Fibroblast of lung (primary cell): ENCODE measurements at places on chromosomes 1 and 21. TPM values are rescaled to one million over a fixed set of nuclear protein-coding genes. Genes with fewer than 3 reads are reported as not detected.

DNA sequence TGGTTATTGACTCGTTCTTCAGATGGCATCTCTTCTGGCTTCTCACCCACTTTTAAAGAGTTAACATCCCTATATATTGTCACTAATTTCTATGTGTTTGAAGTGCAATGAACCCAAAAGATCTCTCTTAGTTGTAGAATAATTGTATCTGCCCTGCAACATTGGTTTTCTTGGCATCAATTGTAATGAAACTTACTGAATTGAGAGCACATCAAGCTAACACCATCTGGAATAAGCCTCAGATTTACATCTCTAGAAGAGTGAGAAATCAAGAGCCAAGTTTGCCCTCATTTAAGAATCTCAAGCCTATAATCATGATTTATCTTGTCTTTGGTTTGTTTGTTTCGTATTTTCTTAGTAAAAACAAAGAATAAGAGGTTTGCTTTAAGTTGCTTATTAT is 372.6 kb upstream of the LRRC7 start:
- DNase-seq = no peak

GRCh38 chr1:180566026-180566425 is 7.3 kb downstream of the OVAAL start:
- no peak for DNase-seq

DNA sequence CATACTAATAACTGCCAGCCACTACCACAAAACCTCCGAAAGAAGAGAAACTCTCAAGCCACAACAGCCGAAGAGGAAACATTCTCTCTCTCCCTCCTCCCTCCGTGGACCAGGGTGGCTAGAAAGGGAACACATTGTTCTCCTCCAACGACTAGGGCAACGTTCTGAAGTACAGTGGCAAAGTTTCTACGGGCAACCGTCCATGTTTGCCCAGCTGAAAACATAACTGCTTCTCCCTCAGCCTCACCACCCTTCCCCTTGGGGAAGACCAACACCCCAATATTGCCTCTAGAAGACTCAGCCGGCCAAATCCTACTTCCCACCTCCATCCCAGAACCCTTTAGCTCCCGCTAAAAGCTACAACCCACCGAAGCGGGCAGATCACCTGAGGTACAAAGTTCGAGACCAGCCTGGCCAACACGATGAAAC is 2.0 kb downstream of the GLUL start:
- DNase-seq = no peak

GRCh38 chr21:42165901-42166300 is 53.0 kb upstream of the ABCG1 start:
- no peak for DNase-seq

DNA sequence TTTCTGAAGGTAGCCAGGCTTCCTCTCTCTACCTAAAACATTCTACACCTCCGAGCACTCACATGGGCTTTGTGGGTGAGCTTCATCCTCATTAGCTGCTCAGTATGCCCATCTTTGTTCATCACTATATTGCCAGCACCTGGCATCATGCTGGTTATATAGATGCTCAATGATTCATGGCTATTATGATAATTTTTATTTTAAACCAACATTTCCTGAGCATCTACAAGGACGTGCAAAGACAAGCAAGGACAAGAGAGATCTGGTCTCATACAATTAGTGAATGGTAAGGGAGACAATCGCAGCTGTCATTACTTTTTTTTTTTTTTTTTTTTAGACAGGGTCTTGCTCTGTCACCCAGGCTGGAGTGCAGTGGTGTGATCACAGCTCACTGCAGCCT is 11.3 kb upstream of the QSOX1 start:
- DNase-seq = no peak

- DNase-seq = peak; percentile 48
Measured at GRCh38 chr21:32844653-32845436, 73.3 kb upstream of the PAXBP1 start.

GRCh38 chr1:200981278-200981677 is 42.2 kb downstream of the KIF21B start:
- DNase-seq = no peak

DNA sequence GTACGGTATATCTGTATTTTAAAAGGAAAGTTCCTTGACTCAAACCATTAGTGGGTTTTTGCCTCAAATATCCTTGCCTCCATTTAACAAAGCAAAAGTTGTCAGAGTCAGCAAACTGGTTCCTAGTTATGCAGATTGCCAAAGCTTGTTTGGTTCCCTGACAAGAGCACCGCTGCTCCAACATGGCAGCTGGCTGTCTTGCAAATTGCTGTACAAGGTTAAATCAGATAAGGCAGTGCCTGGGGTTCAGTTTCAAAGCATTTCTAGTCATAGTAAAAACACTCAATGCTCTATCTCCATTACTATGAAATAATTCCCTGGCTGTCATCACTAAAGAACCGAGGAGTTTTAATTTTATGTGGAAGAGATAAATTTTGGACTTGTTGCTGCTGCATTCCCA is 11.3 kb upstream of the CFAP107 start:
- no peak for DNase-seq

- no peak for DNase-seq
Measured at GRCh38 chr1:116775116-116775752, 21.0 kb downstream of the CD2 start.

GRCh38 chr1:53126495-53126894 is 15.9 kb downstream of the SLC1A7 start:
- DNase-seq = no peak

GRCh38 chr1:91091812-91092211 is 70.0 kb upstream of the ZNF644 start:
- DNase-seq = no peak

DNA sequence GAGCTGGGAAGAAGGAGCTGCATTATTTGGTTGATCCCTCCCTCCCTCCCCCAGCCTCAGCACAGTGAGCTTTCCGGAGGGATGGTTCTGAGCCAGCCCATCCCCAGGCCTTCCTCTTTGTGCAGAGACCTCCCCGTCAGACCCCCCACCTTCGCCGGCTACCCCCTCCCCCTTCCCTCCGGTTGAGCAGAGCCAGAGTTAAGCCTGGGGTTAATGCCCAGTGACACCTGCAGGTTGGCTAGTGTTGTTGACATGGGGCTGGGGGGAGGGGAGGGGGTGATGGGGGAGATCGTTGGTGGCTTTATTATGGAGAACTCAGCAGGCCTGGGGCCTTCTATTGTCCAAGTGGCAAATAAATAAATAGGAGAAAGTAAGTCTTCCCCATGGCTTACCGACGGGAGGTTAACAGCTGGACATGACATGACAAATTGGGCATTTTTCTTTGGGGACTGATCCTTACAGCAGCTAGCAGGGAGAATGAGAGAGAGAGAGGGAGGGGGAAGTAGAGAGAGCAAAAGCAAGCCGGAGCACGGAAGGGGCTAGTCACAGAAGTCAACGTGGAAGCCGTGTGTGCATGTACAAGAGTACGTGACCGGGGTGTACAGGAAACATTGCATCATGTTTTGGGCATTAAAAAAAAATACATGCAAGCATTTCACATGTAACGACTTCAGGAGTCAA is 131.1 kb downstream of the TMEM53 start:
- DNase-seq = no peak

- no peak for DNase-seq
Measured at GRCh38 chr1:27368869-27369582, 2.3 kb upstream of the MAP3K6 start.

- DNase-seq = no peak
Measured at GRCh38 chr1:55005351-55006140, 6.8 kb downstream of the BSND start.

DNA sequence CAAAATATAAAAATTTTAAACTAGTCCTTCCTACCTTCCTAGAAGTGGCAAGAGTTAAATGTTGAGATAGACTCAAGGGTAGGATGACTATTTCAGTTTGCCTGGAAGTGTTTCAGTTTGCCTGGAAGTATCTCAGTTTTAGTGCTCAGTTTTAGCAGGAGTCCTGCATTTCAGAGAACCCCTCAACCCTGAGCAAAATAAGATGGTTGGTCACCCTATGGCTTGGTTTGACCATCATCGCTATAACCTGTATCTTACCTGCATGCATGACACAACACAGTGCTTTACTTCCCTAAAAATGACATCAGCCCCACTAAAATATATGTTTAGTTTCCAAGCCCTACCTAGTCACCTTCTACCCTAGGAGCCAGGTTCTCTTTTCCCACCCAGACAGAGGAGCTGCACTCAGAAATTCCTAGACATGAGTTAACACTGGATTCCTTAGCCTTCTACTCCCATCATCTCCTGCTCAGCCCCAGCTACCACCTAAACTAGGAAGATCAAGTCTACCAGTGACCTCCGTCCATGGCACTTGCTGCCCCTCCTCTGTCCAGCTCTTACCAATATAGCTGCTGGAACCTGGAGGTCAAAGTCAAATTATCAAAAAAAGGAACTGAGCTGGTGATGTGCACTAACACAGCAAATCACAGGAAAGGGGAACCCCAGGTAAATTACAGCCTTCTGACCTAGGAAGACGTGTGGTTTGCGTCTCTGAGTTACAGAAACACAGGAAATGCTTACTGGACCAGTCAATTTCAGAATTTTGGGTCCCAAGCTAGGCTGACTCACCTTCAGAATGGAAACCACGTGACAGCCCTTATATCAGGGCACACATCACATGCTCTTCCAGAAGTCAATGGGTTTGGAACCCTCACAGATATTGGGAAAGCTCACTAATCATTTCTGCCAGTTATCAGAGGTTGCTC is 2.2 kb upstream of the G0S2 start:
- DNase-seq = peak; percentile 54

DNA sequence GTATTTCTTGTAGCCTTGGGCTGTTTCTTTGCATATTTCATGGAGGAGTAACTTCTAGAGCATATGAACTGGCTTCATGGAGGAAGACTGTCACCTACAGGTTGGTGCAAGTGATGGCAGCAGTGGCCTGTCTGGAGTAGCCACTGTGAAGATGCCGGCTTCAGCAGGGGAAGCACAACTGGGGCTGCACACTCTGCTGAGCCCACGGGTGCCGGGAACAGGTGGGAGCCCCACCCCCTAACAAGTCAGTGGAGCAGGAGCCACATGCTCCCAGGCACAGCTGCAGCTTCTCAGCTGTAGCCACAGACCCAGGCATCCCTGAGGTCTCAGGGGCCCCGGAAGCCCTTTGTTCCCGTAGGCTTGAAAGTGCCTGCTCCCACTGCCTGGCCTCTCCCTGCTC is 43.2 kb upstream of the C1orf185 start:
- DNase-seq = peak; percentile 14

DNA sequence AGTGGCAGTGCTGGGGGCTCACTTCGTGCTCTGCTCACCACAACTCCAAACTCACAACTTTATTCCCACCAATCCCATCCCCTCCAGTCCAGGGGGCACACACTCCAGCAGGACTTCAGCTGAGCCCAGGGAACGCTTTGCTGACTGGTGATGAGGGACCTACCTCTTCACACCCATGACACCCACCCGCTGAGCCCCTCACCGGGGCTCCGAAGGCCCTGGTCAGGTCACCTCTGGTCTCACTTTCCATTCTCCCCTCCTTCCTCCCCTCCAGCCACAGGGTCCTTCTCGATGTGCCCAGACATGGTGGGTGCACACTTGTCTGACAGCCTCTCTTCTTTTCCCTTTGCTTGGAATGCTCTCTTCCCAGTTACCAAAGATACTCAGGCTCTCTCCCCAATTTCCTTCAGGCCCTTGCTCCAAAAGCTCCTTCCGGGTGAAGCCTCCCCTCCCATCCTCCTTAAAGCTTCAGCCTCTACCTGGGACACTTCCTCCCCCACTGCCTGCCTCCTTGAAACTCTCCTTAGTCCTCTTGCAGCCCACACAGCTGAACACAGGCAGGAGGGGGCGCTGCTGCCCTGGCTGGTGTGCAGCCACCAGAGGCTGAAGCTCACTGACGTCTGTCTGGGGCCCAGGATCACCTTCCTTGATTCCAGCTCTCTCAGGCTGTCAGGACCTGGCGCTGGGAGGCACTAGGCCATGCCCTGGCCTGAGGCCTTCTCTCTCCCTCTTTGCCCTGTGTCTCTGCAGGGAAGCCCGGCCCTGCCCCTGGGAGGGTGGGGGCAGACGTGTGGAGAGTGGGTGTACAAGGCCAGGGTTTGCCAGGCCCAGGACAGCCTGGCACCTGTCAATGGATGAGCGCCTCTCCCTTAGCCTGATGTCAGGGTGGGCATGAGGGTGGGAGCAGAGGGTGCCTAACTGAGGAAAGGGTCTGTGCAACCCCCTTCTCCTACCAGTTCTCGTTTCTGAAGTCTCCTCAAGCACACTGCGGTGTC is 1.6 kb downstream of the KCNE1 start:
- peak; percentile 45 for DNase-seq

DNA sequence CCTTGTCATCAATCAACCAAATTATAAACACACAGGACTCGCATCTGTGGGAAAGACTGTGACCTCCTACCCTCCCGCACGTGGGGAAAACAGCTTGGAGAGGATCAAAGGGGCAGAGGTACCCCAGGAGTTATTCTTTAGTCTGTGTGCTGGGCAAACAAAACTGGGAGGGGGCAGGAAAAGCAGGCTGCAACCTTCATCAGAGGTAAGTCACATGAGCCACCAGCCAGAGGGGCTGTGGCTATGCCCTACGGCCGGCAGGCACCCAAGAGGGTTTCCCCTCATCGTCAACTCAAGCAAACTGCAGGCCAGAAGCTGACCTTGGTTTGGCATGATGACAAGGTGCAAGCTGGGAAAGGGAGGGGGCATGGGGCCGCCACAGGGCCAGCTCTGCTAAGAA is 12.5 kb downstream of the SMIM12 start:
- DNase-seq = no peak

- no peak for DNase-seq
Measured at GRCh38 chr1:4931486-4931885, 277.1 kb downstream of the AJAP1 start.

PRMT6 gene
- total RNA-seq = 10.6 and 12.3 TPM in 2 replicates

OR14K1 gene
- total RNA-seq = not detected in 2 replicates

TSTD1 gene
- 0.66 and 0.77 TPM in 2 replicates for total RNA-seq

SELENBP1 gene
- total RNA-seq = 59.6 and 65.9 TPM in 2 replicates

SH2D5 gene
- 2.3 and 5.0 TPM in 2 replicates for total RNA-seq

S100A3 gene
- 1.8 and 6.8 TPM in 2 replicates for total RNA-seq

SLAMF7 gene
- not detected in 2 replicates for total RNA-seq

TDRD5 gene
- not detected in 2 replicates for total RNA-seq

C1orf115 gene
- 2.1 and 3.3 TPM in 2 replicates for total RNA-seq

CD5L gene
- total RNA-seq = not detected in 2 replicates

OR2AK2 gene
- not detected in 2 replicates for total RNA-seq

LRRC8C gene
- total RNA-seq = 4.1 and 5.4 TPM in 2 replicates

RGS4 gene
- 36.5 and 63.3 TPM in 2 replicates for total RNA-seq

HPDL gene
- total RNA-seq = 0.17 and 0.26 TPM in 2 replicates

SRSF11 gene
- total RNA-seq = 107 and 139 TPM in 2 replicates

HSPB7 gene
- 1.0 and 4.5 TPM in 2 replicates for total RNA-seq
